ENCODE measurements at places on chromosomes 12 and 14. TPM values are rescaled to one million over a fixed set of nuclear protein-coding genes. Genes with fewer than 3 reads are reported as not detected.

- no peak for DNase-seq
These were observed 34.0 kb downstream of the CIT start for GRCh38 chr12:119843100-119843499.

DNA sequence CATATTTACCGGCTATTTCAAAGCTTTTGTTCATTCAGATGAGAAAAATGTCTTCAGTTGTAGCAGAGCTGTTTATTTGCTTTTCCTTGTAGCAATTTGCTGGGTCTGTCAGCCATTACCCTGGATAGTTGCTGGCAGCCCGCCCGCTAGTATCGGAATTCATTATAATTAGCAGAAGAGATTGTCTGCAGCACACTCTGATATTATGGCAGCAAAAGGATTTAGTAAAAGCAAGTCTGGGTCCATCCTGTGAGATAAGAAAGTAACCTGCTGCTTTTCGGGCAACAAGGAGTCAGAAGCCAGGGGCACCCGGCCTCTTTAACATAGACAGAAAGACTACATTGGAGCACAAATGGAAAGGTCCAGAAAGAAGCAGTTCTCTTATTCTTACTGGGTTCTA is 6.1 kb upstream of the SLC35E3 start:
- DNase-seq = no peak

DNA sequence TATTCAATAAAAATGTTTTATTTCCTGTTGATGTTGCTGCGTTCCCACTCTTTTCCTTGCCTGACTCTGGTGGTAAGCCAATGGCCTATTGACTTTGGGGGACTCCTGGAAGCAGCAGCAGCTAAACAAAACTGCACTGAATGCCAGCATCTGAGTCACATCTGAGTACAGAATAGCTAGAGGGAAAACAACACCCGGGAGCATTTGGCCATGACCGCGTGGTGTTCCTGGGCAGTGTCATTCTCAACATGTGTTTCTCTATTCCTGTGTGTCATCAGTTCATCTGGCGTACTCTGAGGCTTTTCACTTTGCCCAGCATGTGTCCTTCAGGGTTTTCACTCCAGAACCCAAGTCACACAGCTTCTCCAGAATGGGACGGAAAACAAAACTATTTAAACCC is 238.8 kb downstream of the PAWR start:
- no peak for DNase-seq

GRCh38 chr14:63788011-63788933 is 60.4 kb upstream of the SGPP1 start:
- no peak for DNase-seq

GRCh38 chr14:37587131-37587803 is 7.8 kb downstream of the FOXA1 start:
- no peak for DNase-seq

GRCh38 chr12:89349814-89350213 is 2.5 kb downstream of the DUSP6 start:
- peak; percentile 41 for DNase-seq

The OASL gene
- total RNA-seq = 0.28 TPM

The CD9 gene
- total RNA-seq = 260 TPM

The CLIP1 gene
- 21.3 TPM for total RNA-seq

The ACOT6 gene
- 0.13 TPM for total RNA-seq

The OVCH1 gene
- total RNA-seq = 0.25 TPM
